ENCODE measurements at places on chromosomes 7 and 10. TPM values are rescaled to one million over a fixed set of nuclear protein-coding genes. Genes with fewer than 3 reads are reported as not detected.

DNA sequence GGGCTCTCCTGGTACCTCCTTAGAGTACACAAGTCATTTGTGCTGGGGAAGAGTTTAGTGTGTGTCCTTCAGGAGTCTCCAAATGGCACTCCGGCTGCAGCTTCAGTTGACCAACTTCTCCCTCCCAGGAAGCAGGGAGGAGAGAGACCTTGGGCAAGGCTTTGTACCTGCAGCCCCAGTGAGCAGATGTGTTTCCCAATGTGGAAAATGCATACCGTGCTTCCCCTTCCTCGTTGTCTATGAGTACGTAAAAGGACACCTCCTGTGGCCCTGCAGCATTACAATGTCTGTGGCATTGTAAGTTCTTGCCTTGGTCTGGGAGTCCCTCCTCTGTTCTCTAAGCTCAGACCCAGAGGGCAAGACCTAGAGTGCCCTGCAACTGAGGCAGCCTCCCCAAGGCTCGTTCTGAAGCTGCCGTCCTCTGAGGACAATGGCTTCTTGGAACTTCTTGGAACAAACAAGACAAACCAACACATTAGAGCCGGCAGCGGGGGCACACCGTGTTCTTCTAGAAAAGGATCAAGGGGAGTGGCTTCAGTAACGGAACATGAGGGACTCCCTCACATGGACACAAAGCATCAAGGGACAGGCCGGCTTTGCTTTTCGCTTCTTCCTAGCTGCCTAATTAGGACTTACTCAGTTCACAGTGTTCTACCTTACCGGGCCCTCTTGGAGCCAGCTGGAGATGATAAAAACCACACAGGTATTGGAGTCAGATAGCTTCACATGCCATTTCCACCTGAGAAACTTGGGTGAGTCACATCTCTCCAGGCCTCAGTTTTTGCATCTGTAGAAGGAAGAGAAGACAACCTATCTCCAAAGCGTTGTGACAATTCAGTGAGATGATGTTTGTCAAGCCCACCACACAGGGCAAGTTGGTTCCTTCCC is 20.9 kb upstream of the PPA1 start:
- DNase-seq: no peak

GRCh38 chr7:41446606-41447449 is 256.1 kb downstream of the INHBA start:
- DNase-seq: no peak

GRCh38 chr10:32982293-32982709 is 24.3 kb upstream of the ITGB1 start:
- DNase-seq: no peak

DNA sequence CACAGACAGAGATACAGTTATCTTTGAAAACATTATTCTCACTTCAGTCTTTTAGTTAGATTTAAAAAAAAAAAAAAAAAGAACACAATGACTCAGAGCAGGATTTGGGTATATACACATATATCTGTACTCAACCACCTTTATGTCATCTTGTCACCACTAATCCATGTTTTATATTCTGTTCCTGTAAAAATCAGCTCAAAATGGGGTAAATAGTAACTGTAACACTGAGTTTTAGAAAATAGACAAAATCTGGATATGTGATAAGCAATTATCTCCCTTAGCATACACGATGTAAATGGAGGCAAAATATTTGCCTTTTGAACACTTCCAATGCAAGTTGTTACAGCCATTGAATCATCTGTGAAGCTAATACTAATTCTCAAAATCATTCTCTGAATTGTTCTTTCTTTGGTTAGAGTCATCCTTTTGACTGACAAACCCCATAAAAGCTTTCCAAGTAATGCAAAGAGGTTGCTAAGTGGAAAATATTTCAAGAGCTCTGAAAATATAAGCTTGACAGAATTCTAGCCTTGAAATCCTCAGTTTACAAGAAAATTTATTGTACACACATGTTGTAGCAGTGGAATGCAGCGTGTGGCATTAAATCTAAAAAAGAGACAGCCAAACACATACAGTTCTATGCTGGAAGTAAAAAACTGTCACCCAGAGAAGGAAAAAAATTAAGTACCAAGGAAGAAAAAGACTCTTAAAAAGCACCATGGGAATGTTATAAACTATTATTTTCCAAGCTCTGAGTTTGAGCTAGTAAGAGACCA is 502.2 kb upstream of the PHF14 start:
- no peak for DNase-seq

ELMO1 gene
- total RNA-seq: 149 TPM

CTNNA3 gene
- total RNA-seq: not detected

- DNase-seq: no peak
Observed at GRCh38 chr7:147411096-147411495, 1179.5 kb upstream of the C7orf33 start.

MSRB2 gene
- total RNA-seq: 3.7 TPM

DNA sequence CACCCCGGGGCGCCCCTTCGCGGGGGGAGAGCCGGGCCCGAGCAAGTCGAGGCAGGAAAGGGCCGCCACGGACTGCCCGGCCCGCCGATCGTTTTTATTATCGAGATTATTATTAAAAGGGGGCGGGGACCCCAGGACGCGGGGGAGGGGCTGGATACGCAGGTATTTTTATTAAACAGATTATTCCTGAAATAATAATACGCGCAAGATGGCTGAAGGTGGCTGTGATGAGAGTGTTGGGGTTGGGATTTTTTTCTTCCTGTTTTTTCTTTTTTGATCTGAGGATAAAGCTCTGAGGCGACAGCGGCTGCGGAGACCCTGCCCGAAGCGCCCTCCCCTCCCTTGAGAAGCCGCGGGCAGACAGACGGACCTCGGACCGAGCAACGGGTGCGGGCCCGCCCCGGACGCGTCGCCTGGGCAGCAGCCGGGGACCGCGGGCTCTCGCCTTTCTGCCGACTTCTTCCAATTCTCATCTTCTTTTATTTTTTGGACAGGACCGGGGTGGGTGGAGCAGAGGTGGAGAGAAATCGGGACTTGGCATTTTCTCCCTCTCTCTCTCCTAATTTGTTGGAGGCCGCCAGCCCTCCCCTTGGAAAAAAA is 1.4 kb upstream of the TRIM8 start:
- DNase-seq: peak; percentile 24

DNA sequence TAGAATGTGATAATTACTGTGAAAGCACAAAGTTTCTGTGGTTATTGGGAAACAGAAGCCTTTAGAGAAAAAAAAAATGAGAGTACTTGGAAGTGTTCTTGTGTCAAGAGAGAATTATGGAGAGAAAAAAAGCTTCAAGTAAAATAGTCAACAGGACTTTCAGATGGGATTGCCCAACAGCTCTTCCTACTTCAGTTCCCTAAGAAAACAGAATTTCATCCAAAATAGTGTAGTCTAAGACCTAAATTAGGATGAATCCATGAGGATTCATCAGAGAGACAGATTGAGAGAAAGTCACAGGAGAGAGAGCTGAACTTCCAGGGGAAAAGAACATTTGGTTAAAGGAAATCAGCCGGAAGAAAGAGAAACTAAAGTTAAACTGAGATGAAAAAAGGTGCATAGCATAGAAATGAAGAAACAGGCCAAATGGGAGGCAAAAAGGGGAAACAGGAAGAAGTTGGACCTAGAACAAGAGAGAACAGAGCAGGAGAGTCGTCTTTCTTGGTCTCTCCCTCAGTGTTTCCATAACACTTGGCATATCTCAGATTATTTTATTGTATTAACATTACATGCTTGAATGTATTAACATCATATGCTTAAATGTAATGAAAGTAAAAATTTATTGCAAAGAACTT is 2.5 kb downstream of the SCIN start:
- DNase-seq: no peak

GRCh38 chr7:77327932-77328628 is 88.1 kb downstream of the GSAP start:
- DNase-seq: no peak

DNA sequence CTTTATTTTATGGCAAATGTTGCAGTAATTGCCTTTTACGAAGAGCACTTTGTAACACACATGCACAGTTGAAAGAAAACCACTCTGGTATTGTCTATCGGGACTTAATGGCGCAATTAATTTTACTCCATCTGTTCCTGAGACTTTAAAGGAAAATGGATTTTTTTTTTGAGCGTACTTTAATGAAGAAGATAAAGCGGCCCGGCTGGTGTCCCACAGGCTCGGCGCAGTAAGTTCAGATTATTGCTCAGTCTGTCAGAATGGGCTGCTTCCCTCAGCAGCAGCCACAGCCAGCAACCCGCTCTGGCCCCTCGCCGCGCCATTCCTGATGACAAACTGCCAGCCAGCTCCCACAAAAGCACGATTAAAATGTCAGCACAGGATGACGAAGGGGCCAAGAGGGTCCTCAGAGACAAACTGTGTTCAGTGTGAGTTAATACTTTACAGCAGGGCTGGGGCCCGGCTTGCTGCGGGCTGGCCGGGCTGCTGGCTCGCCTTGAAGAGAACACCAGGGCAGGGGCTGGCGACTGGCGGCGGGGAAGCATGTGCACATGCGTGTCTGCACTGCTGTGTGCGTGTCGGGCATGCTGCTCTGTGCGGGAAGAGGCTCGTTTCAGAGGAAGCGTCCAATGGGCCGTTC is 501.0 kb upstream of the GALNT17 start:
- no peak for DNase-seq

LHFPL3 gene
- not detected for total RNA-seq

IQCE gene
- 8.0 TPM for total RNA-seq

DNA sequence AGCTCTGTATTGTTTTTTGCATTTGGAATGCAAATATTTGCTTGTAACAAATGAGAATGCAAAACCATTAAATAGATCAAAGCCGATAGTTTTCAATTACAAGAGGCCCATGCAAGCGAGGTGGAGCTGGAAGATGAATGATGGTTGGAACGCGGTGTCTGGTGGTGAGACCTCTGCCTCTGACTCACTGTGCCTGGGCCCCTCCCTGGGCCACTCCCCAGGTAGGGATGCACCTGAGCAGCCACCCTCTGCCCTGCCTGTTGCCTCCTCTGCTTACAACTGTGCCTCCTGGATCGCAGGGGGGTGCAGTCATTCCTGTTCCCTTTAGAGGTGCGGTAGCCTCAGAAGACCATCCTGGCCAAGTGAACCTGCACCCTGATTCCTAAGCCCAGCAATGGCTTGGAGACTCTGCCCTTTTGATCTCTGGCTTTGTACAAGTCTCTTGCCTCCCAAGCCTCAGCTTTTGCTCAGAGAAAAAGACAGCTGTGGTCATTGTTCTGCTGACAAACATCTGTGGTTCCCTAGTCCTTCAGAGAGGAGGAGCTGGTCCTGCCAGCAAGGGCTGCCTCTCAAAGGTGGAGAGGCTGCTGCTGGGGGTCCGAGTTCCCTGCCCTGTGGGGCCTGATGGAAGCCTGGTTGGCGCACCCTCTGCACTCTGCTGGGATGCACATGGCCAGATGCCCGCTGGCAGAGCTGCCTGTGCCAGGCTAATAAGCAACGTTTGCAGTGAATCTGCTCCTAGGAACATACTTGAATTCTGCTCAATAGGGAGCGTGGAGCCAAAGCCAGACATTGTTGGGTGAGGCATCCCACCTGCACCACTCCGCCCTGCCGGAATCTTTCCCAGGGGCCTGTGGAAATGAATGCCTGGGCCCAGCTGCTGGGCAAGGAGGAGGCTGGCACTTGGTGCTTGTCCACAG is 126.3 kb upstream of the TCERG1L start:
- no peak for DNase-seq

GRCh38 chr7:9937944-9938631 is 1035.6 kb upstream of the PHF14 start:
- no peak for DNase-seq

DNA sequence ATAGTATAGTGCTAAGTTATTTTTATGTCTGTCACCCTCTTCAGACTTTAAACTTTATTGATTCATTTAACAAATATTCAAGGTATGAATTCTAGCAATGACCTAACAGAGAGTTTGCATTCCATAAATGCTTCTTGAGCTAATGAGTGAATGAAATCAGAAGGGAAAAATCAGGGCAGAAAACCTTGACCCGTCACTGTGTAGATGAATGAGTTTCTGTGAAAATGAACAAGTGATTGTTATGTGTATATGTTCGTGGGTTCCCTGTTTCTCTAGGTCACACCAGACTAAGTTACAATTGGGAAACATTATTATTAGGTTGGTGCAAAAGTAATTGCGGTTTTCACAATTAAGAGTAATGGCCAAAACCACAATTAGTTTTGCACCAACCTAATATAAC is 30.1 kb downstream of the APBB1IP start:
- DNase-seq: no peak

- DNase-seq: no peak
Observed at GRCh38 chr10:32144817-32145688, 88.8 kb upstream of the KIF5B start.

TMEM120A gene
- 37.0 TPM for total RNA-seq

DNA sequence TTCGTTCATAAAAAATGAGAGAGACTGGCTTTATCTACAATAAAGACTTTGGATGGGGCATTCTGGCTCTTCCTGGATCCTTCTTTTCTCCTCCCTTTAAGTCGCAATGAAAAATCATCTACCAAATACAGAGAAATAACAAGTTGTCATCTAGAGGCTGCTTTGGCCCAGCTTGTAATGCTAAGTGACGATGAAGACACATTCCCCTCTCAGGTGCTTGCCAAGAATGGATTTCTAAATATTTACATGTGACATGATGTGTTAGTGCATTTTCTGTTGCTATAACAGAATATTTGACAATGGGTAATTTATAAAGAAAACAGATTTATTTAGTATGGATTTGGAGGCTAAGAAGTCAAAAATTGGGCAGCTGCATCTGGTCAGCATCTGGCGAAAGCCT is 308.6 kb upstream of the NPVF start:
- DNase-seq: no peak

DNA sequence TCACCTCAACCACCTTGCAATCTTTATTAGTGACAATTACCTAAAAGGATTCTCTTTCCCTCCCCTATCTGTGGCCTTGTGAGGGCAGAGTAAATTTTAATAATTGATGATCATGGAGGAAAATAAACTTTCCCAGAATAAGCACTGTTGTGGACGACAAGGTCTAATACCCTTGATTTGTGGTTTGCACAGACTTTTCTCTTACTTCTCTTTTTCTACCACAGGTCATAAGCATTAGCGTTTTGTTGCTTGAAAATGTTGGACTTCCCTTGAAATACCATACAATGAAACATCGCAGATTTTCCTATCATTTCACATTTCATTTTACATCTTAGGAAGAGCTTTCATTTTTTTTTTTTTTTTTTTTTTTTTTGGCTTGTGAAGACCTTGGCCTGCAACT is 188.1 kb upstream of the TMEM72 start:
- no peak for DNase-seq

DNA sequence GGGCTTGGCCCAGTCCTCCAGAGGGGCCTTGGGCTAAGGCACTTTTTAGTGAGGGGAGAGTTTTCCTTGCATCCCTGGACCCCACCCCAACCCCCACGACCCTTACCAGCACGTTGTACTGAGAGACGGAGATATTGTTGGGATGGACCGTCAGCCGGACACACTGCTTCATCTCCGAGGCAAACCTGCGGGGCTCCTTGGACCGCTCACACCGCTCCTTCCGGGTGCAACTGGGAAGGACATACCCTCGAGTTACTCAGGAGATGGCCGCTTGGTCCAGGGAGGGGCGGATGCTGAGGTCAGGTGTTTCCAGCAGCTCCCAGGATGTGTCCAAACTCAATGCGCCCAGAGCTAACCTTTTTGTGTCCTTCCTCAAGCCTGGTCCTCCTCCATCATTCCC is 348.0 kb downstream of the PLXNA4 start:
- DNase-seq: no peak

Data from T-cell (primary cell).